ENCODE measurements at places on chromosomes 7 and 10. TPM values are rescaled to one million over a fixed set of nuclear protein-coding genes. Genes with fewer than 3 reads are reported as not detected.

DNA sequence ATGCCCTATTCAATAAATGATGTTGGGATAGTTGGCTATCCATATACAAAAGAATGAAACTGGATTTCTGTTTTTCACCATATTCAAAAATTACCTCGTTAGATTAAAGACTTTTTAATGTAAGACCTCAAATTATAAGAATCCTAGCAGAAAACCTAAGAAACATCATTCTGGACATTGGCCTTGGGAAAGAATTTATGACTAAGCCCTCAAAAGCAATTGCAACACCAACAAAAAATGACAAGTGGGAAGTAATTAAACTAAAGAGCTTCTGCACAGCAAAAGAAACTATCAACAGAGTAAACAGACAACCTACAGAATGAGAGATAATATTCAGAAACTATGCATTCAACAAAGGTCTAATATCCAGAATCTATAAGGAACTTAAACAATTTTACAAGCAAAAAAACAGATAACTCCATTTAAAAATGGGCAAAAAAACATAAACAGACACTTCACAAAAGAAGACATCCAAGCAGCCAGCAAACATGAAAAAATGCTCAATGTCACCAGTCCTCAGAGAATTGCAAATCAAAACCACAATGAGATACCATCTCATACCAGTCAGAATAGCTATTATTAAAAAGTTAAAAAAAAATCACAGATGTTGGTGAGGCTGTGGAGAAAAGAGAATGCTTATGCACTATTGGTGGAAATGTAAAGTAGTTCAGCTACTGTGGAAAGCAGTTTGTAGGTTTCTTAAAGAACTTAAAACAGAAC, 309.8 kb downstream of the AHR start:
- DNase-seq, result no peak

DNA sequence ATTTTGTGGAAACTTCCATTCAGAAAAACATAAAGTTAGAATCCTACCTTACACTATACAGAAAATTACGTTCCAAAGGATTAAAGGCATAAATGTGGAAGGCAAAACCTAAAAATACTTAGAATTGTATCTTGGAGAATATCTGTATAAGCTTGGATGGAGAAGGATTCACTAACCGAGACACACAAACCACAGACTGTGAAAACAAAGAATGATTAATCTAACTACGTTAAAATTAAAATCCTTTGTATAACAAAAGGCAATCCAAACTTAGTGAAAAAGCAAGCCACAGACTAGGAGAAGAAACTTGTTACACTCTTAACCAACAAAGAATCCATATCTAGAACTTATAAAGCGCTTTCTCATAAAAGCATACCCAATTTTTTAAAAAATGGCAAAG, 678.8 kb downstream of the INHBA start:
- no peak for DNase-seq

- DNase-seq, result no peak
Measured at GRCh38 chr10:128125416-128125943, 743 bp downstream of the MKI67 start.

WNT8B gene
- 0.18 TPM for total RNA-seq

Measured in activated CD8-positive, alpha-beta T cell treated with anti-CD3 and anti-CD28 coated beads, Interleukin-2, amount 10 ng/mL, durations not matched to agents 7 days and 5 days (primary cell).